ENCODE measurements at places on chromosomes 16 and 17. TPM values are rescaled to one million over a fixed set of nuclear protein-coding genes. Genes with fewer than 3 reads are reported as not detected.

The KRT33A gene
- total RNA-seq, result not detected

The ITGB3 gene
- 1.9 TPM for total RNA-seq

The ANKRD13B gene
- total RNA-seq, result 17.9 TPM

The CCL7 gene
- total RNA-seq, result not detected

The GOSR1 gene
- total RNA-seq, result 20.8 TPM

The GAA gene
- 9.8 TPM for total RNA-seq
